ENCODE measurements at places on chromosomes 16 and 17. TPM values are rescaled to one million over a fixed set of nuclear protein-coding genes. Genes with fewer than 3 reads are reported as not detected.

USP6 gene
- total RNA-seq, result 0.10 TPM

CBFA2T3 gene
- total RNA-seq, result 1.3 TPM

BCAS3 gene
- total RNA-seq, result 23.9 TPM

CHP2 gene
- total RNA-seq, result 0.10 TPM

GDPD1 gene
- 0.84 TPM for total RNA-seq

ABCC11 gene
- total RNA-seq, result 0.52 TPM

GSG1L gene
- under 0.01 TPM for total RNA-seq

DNAI2 gene
- 0.21 TPM for total RNA-seq

RPUSD1 gene
- total RNA-seq, result 10.4 TPM

OR2C1 gene
- not detected for total RNA-seq

TLCD1 gene
- total RNA-seq, result not detected
